Cardiac muscle cell (in vitro differentiated cells and primary cell): ENCODE measurements at places on chromosomes 3 and 15.

DNA sequence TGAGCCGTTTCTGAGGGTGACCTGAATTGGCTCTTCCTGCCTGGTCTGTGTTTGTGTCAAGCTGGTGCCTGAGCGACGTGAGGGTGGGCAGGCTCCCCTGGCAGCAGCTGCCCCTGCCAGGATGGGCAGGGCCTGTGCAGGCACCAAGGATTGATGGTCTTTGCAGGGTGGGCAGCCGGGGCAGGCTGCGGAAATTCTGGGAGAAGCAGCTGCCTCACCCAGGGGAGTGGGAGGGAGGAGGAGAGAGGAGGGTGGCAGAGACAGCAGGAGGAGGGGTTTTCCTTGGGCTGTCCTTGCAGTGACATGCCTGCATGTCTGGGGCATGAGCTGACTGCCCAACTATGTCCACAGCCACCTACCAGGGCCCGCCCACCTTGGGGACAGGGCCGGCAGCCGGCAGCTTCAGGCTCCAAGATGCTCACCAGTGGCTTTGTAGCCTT, 27.9 kb upstream of the SLC6A6 start:
- no peak for DNase-seq

GRCh38 chr3:55172913-55173312, 245.1 kb upstream of the LRTM1 start:
- DNase-seq = no peak

- DNase-seq = peak; percentile 74
These were observed 102.7 kb downstream of the SLCO3A1 start for GRCh38 chr15:91956026-91956723.

DNA sequence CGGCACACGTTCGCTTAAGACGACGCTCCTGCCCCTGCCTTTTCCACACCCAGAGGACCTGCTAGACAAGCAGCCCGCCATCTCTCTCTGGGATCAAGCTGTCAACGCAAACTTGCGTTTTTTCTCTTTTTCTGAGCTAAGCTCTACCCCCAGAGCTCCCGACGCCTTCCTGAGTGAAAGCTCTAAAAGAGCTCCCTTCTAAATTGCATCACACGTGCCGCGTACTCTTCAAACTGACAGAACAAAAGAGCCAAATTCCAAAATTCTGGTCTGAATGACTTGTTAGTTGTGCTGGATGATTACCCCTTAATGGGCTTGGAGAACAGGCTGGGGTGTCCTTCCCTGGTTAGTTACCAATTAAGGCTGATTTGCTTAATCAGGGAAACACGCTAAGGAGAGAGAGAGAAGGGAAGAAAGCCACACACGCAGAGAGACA, 81.2 kb downstream of the MDFIC2 start:
- DNase-seq = no peak

- peak; percentile 74 for DNase-seq
These were observed 89.0 kb upstream of the FGF12 start for GRCh38 chr3:192816351-192816750.

GRCh38 chr15:69612112-69612511, 159.5 kb downstream of the RPLP1 start:
- no peak for DNase-seq

GRCh38 chr15:46815765-46816164, 901.5 kb upstream of the SEMA6D start:
- peak; percentile 76 for DNase-seq

DNA sequence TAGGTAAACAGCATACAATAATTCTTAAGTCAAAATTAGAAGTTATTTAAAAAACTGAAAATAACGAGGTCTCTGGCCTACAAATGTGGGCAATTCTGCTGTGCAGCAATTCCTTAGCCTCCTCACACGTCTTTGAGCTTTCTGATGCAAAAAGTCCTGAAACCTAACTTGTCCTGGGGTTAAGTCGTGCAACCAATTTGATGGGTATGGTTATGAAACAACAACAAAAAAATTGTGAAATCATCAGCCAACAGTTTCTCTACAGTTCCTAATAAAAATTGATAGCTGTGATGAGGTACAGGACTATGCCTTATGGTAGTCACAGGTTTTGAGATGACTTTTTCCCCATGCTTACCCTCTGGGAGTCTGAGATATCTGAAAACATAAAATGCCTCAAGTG, 6.5 kb upstream of the GLB1 start:
- no peak for DNase-seq

DNA sequence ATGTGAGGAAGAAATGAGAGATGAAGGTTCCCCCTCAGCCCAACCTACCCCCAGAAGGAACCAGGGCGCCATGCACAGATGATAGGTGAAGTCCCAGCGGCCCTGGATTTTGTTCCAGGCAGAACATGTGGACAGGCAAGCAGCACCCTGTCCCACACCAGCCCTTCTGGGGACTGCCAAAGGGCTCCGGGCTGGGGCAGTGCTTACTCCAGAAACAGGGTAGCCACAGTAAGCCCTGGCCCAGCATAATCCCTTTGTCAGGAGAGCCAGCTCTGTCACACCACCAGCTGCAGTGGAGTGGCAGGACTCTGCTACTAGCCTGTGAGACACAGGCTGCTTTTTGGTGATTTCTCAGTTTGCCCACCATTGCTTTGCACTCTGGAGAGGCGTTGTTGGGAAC, 6.3 kb downstream of the FBXL22 start:
- DNase-seq = no peak

DNA sequence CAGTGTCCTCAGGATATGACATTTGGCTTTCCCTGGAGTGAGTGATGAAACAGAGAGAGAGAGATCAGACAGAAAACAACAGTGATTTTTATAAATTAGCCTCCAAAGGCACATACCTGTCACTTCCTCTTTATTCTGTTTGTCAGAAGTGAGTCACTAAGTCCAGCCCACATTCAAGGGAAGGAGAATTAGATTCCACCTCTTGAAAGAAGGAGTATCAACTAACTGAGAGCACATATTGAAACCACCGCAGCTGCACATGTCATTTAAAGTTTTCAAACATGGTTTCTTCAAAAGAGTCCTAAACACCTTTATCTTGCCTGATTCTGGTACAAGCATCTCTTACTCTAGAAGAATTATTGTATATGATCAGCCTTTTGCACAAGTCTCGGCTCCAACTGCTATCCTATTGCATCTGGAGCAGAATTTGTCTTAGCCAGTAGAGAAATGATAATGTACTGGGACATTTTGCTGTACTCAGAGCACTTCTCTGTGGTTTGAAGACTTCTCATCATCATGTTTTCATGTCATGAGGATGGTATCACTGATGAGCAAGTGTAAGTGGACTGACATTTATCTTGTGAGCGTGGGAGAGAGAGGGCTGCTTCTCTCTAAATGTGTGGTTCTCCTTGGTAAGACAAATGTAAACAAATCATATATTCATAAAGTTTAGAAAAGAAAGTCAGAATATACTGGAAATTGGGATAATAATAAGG, 338.9 kb upstream of the CFAP20DC start:
- no peak for DNase-seq

DNA sequence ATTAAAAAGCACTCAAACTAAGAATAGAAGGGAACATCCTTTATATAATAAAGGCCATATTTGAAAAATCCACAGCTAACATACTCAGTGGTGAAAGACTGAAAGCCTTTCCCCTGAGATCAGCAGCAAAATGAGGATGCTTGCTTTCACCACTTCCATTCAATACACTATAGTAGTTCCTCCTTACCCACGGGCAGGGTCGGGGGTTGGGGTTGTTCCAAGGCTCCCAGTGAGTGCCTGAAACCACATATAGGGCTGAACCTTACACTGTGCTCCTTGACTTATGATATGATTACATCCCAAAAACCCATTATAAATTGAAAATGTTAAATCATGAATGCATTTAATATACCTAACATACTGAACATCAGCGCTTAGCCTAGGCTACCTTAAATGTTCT, 37.7 kb downstream of the ALDH1L1 start:
- DNase-seq = no peak

- no peak for DNase-seq
These were observed 125.1 kb upstream of the SLC25A36 start for GRCh38 chr3:140816372-140817195.

DNA sequence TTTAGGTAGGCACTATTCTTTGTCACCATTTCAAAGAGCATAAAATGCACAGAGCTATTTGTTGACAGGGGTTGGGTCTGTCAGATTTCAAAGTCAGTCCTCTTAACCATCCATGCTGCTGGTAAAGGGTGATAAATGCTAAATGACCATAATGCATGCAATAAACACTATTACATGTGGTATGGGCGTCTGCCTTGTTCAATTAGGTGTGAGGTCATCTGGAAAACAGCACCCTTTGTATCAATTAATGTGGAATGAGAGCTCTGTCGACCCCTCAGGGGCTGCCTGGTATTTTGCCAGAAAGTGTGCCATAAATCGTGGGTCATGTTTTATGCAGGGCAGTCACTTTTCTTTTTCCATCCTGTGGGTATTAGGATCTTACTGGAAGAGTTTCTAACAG, 235.6 kb downstream of the SV2B start:
- no peak for DNase-seq

DNA sequence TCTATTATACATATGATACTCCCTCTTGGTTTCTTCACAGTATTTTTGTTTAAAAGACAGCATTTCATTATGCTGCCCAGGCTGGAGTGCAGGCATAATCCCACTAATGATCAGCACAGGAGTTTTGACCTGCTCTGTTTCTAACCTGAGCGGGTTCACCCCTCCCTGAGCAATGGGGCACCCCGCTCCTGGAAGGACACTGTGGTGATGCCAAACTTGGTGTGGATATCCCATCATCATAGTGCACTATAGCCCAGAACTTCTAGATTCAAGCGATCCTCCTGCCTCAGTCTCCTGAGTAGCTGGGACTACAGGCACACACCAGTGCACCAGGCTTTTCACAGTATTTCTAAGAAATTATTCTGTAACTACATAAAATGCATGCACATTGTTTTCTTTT, 14.9 kb downstream of the COLQ start:
- DNase-seq = no peak

GRCh38 chr3:128343287-128344051, 123.2 kb downstream of the DNAJB8 start:
- DNase-seq = peak; percentile 66

DNA sequence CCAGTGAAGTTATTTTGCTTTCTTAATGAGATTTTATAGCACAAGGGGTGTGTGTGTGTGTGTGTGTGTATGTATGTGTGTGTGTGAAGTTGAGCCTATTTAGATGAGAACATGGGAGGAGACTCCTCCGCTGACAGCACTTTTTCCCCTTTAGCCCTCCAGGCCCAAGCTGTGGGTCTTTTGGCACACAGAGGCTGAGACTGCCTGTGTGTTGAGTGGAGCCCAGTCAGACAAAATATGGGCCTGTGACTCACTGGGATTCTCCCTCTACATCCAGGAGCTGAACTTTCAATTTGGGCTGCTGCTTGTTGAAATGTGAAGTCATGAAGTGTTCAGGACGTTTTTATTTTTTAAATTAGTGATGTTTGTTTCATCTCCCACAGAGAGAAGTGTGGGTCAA, 108.0 kb downstream of the MFSD1 start:
- DNase-seq = no peak

DNA sequence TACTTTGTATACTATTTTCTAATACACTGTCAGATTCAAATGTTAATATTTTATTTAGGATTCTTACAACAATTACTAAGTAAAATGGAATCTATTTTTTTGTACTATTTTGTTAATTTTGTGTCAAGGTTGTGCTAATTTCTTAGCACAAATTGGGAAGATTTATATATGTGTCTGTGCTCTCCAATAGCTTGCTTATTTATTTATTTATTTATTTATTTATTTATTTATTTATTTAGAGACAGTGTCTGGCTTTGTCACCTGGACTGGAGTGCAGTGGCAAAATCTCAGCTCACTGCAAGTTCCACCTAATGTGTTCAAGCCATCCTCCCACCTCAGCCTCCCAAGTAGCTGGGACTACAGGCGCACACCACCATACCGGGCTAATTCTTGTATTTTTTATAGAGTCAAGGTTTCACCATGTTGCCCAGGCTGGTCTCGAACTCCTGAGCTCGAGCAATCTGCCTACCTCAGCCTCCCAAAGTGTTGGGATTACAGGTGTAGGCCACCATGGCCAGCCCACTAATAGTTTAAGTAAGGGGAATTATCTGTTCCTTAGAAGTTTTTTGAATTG, 34.6 kb downstream of the CTXND1 start:
- DNase-seq = no peak

GRCh38 chr15:95995375-95996168, 334.9 kb upstream of the NR2F2 start:
- DNase-seq = no peak
